ENCODE measurements at places on chromosomes 7 and 10.

DNA sequence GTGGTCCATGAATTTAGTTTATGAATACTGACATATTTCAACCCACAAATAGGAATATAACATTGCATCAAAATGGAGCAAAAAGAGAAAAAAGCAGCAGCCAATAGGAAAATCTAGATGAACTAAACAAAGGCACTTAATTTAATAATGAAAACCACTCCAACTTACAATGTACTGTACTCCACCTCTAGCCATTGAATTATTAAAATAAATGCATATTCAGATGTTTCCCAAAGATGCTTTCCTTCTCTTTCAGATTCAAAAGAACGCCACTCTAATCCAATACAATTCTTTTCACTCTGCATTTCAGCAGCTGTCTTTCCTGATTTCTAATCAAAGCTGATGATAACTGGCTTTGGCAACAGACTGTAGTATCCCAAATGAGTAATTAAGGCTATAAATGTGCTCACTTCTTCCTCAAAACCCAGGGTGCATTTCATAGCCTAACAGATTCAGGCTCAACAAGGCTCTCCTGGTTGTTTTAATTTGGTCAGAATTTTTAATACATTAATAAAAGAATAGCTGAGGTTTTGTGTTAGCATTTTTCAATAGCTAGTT is 577.1 kb downstream of the PARD3 start:
- no peak for DNase-seq

DNA sequence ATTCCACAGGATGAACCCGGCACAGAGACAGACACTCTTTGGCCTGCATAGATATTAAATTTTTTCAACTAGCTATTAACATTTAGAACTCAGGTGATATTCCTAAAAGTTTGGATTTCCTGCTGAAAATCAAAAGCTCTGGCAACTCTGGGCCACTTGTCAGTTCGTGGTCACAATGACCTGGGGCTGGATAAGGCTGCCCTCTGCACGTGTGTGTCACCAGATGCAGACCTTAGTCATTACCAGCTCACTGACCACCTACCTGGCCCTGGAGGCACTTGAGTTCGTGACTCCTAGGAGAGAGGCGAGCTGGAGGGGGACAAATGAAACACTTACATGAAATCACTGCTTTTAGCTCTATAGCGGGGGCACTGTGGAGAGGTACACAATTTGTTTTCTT is 126.5 kb downstream of the HIPK2 start:
- DNase-seq, result no peak

DNA sequence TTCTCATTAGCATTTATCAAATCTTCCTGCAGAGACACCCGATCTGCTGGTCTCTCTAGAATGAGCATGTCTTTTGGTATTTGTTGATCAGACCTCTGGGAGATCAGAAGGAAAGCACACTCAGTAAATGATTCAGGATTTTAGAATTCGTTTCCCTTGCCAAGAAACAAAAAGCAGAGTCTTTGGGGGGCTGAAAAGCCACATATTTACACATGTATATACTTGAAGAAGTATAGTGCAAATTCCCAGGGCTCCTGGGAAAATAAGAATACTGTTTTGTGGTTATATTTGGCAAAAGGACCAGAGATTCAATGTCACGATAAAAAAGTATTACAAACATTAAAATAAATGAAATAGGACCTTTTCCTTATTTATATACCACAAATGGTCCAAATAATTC is 100.2 kb downstream of the AGMO start:
- DNase-seq, result peak; percentile 69

GRCh38 chr7:31488562-31489203 is 25.2 kb upstream of the ITPRID1 start:
- DNase-seq, result peak; percentile 63

GRCh38 chr10:78914502-78915189 is 154.1 kb upstream of the ZMIZ1 start:
- peak; percentile 27 for DNase-seq

DNA sequence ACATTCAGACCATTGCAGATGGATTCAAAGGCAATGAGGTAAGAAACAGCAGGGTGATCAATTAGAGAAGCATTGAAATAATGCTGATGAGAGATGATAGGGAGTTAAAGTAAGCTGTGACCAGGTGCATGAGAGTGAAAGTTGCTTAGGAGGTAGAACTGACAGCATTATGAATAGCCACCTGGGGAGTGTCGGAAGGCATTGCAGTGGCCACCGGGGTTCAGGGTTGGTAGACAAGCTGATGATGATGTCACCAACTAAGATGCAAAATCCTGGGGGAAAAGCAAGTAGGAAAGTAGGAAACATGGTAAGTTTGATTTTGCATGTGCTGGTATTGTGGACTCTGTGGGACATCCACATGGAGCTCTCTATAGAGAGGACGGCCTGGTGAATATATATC is 211.9 kb upstream of the ETV1 start:
- no peak for DNase-seq

DNA sequence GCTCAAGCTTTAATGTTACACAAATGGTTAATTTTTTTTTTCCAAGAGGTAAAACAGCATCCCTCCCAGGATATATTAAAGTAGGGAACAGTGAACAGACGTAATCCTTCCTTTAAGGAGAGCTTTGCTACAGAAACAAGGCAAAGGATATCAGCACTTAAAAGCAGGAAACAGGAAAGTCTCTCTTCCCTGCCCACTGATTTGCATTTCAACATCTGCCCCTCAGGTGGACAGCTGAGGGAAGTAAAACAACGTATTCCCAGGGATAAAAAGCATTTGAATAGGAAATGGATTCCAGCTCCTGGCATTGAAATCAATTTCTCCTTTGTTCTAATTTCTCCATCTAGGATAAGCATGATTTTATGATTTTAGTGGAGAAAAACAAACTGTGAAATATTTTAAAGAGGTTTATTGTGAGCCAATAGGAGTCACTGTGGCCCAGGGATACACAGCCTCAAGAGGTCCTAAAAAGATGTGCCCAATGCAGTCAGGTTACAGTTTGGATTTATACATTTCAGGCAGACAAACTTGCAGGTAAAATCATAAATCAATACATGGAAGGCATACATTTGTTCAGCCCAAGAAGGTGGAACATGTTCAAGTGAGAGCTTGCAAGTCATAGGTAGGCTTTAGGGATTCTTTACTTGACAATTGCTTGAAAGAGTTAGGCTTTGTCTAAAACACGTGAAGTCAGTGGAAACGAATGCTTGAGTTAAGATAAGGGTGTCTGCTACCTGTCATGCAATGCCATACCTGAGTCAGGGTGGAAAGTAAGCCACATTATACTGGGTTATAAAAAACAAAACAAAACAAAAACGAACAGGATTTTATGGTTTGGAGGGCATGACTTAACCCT is 286.2 kb upstream of the VWC2 start:
- DNase-seq, result no peak

GRCh38 chr7:34869057-34869456 is 168.2 kb downstream of the DPY19L1 start:
- DNase-seq, result no peak

GRCh38 chr7:131521651-131522163 is 34.7 kb downstream of the PODXL start:
- peak; percentile 35 for DNase-seq

GRCh38 chr7:83105948-83106347 is 56.7 kb downstream of the PCLO start:
- DNase-seq, result no peak

DNA sequence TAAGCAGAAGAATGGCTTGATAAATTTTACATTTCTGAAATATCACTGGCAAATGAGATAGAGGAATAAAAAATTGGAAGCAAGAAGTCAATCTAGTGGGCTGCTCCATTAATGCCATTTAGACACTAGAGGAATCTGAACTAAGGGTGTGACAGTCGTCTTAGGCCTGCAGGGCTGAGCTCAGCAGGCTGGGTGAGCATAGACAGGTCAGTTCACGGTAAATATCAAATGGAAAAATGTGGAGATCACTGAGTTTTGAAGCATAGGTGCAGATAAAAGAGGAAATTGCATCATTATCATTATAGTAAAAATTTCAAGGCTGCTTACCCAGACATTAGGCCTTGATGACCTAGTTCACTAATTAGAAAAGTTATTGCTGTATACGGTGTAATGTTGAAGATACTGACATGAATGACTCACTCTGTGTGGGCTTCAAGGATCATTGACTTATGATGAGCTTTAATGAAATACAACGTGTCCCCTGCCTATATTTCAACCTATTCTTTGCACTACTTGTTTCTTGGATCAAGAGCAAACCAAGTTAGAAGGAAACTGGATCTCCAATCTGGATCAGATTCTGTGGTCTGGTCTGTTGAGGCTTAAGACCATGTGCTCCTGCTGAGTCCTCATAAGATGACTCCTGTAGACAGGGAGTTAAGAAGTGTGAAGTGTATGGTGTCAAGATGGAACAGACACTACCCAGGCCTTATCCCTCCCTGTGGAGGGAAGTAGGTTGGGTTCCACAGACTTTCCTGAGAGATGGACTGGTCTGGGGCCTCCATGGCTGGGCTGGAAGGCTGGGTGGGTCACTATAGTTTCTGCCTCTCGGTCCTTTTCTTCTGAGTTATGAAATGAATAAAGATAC is 3.6 kb downstream of the OR2F2 start:
- no peak for DNase-seq

DNA sequence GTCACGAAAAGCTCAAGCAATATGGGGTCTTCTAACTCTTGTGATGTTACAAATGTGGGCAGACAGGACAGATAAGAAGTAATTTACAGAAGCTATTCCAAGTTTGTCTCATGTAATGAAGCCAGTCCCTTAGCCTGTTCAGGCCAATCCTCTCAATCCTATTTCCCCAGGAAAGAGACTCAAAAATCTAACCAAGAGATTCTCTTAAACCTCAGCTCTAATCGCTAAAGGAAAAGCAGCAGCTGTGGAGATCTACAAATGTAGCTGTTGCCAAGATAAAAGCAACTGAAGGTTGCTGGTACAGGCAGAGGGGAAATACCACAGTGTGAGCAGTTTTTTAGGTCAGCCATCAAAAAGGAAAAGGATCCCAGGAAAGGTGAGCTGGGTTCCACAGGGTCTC is 39.3 kb downstream of the ANK3 start:
- no peak for DNase-seq

- DNase-seq, result peak; percentile 33
Observed at GRCh38 chr7:124856299-124856888, 73.2 kb downstream of the POT1 start.

- no peak for DNase-seq
Observed at GRCh38 chr7:30114536-30115238, 20.1 kb upstream of the MTURN start.

DNA sequence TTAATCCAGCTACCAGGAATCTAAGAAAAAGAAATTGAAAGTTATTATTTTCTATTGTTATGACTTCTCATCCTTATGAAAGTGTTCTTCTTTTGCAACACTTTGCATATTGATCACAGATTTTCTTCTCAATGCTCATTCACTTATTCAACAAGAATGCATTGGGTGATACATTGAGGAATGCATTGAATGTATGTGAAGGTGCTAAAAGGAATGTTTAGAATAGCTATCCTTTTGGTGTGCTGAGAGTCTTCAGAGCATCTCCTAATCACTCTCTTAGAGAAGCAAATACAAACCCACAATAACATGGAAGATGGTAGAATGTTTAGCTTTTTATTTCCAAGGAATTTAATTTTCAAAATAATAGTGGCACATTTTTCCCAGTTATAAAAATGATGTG is 122.1 kb upstream of the KMT2E start:
- no peak for DNase-seq

- DNase-seq, result no peak
Observed at GRCh38 chr7:124412531-124412930, 353.1 kb downstream of the GPR37 start.

DNA sequence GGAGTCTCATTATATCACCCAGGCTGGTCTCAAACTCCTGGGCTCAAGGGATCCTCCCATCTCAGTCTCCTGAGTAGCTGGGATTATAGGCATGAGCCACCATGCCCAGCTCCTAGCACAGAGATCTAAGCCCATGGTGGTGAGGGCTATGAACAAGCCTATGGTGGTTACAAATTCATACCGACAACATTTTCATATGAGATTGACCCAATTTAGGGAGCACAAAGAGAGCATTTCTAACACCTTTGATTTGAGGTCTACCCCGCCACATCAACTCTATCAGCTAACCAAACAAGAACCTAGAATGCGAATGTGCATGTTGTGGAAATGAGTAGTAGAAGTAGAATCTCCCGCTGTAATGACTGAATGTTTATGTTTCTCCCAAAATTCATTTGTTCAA is 14.2 kb upstream of the PRF1 start:
- no peak for DNase-seq

DNA sequence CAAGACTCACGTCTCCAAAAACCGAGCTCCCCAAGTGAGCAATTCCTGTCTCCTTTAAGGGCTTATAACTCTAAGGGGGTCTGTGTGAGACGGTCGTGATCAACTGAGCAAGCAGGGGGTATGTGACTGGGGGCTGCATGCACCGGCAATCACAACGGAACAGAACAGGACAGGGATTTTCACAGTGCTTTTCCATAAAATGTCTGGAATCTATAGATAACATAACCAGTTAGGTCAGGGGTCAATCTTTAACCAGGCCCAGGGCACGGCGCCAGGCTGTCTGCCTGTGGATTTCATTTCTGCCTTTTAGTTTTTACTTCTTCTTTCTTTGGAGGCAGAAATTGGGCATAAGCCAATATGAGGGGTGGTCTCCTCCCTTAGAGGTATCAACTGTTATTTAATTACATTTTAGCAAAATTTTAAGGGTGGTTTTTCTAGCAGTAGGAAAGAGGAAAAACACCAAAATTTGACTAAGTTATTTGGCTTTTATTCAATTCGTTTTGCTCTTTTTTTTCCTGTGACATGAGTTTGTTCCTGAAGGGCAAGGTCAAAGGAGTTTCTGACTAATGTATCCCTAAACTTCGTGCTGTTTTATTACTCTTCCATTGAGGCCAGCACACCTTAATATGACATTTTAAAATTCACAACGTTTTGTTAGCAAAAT is 121.4 kb upstream of the SEC61G start:
- DNase-seq, result no peak

DNA sequence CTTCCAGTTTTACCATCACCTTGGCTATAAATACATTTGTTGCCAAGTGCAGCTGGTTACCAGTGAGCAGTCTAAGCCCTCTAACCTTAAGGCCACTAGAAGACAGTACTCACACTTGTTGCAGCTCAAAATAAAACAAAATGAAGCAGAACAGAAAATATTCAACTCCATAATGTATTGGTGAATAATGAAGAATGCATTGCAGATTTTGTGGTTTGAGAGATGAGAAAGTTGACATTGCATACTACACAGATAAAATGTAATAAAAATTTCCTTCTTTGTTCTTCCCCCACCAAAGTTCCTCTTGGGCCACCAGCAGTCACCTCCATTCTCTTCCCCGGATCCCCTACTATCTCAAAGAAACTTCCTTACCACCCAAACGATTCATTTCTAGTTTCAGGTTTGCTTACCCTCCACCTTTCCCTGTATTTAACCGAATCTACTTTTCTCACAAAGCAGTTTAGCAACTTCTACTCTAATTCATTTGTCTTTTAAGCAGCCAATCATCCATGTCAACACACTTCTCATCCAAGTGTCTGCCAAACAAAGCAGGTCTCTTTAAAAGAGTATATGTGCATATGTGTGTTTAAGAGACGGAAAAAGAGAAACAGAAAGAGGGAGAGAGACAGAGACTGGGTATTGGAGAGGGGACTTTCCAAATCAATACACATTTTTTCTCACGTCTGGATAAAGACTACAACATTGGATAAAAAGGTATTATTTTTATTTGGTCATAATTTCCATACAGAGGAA is 35.7 kb upstream of the PRPS1L1 start:
- DNase-seq, result no peak
